Muscle of back (tissue), 13 donors: ENCODE measurements at places on chromosomes 12 and 14.

GRCh38 chr14:48382961-48383360 is 707.6 kb upstream of the MDGA2 start:
- DNase-seq = no peak

DNA sequence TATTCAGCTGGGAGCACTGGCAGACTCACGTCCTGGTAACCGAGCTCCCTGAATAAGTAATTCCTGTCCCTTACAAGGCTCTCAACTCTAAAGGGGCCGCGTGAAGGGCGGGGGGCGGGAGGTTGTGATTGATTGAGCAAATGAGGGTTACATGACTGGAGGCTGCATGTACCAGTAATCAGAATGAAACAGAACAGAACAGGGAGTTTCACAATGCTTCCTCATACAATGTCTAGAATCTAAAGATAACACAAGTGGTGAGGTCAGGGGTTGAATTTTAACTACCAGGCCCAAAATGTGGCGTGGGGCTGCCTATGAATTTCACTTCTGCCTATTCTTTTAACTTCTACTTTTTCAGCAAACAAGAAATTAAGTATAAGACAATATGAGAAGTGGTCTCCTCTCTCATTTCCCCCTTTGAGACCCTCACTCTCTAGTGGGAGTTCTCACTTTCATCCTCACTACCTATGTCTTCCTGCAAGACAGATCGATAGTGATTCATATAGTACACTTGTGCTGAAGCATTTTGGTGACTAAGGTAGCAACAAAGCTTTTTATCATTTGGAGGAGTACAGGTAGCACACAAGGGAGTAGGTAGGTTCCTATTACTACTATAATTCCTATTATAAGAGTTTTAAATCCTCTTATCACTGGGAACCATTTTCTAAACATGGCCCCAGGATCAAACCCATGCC is 239.8 kb downstream of the KTN1 start:
- DNase-seq = no peak

GRCh38 chr12:41142376-41142775 is 45.7 kb upstream of the PDZRN4 start:
- no peak for DNase-seq

DNA sequence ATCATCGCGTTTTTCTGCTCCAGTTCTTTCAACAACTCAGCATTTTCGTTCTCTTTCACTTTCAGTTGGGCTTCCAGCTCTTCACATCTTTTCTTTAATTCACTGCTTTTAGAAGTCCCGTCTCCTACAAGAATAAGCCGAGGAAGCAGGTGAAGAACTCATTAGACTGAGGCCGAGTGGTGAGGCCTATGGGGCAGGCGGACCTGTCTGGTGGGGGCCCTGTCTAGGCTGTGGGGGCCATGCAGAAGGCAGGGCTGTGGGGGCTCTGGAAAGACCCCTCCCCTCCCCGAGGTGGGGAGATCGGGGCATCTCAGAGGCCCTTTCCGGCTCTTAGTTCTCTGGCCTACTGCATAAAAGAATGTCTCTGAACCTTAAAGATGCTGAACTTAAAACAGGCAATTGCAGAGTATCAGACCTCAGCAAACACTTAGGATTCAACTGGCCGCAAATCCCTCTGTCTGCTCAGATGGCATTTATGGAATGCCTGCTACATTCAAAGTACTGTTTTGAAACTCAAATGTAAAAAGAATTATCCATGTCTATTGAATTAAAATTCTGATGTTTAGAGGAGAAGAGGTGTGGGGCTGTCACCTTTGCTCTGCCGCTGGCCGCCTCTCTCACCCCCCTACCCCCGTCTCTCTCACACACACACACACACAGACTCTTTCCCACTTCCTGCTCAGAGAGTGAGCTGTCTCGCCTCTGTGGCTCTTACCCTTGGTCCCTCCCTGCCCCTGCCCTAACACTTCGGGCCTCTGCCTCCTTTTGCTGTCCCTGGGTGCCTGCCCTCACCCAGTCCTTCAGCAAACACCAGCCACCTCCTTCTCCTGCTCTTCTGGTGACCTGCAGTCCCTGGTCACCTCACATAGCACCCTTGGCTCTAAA is 34.7 kb downstream of the CCDC92 start:
- no peak for DNase-seq

DNA sequence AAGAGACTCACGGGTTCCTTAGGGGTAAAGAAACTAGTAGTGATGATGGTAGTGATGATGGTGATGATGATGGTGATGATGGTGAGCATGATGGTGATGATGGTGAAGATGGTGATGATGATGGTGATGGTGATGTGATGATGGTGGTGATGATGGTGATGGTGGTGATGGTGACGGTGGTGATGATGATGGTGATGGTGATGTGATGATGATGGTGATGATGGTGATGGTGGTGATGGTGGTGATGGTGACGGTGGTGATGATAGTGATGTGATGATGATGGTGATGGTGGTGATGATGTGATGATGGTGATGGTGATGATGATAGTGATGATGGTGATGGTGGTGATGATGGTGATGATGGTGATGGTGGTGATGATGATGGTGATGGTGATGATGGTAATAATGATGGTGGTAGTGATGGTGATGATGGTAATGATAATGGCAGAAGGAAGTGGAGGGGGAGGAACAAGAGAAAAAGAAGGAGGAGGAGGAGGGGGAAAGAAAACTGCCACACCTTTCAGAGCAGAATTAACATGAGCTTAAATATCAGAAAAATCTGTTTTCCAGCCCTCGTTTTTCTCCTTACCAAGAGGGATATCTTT is 85.5 kb downstream of the FZD10 start:
- no peak for DNase-seq

- DNase-seq = no peak
Measured at GRCh38 chr12:24285448-24285847, 336.0 kb upstream of the SOX5 start.

DNA sequence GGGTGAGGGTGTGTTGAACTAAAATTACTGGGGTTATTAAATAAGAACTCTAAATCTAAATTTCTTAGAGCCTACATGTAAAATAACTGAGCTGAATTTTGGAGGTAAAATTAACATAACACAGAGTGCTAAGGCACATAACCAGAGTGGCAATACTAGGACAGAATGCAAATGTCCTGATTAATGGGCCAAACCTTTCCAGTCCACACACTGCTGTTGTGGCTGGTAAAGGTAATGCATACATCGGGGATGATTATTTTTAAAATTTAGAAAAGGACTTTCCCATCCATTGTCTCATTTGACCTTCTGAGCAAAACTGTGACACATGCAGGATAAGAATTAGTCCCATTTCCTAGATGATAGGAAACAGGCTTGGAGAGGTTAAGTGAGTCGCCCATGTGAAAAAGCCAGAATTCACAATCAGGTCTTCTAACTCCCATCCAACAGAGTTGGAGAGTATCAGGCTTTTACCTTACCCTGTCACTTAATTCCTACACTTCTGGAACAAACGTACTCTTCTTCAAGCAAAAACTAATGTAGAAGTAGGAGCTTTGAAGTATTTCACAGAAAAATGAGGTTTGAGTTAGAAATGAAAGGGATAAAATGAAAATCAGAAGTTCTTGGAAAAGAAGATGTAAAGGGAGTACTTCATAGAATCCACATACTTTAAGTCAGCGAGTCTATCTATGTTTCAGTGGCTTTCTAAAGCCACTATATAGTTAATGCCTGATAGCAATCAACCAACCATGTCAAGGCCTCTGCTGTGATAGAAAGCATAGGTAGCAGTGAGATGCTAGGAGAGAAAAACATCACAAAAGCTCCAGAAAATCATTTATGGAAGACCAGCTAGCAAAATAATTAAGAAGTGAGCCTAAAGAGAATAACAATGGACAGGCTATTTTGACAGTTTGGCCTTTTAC is 334.9 kb upstream of the DIO2 start:
- DNase-seq = no peak
